Right cardiac atrium (tissue), 5 donors: ENCODE measurements at places on chromosomes 12 and 14. TPM values are rescaled to one million over a fixed set of nuclear protein-coding genes. Genes with fewer than 3 reads are reported as not detected.
A peak's percentile ranks its signal among the peaks of the same experiment; 100 is the strongest.

Gene SLC25A47
- not detected for total RNA-seq

Gene TMTC1
- total RNA-seq, result 44.4 TPM

Gene HVCN1
- 12.6 TPM for total RNA-seq

Gene RPS6KL1
- 17.3 TPM for total RNA-seq

Gene AQP2
- total RNA-seq, result 0.60 TPM

Gene SETD3
- 101 TPM for total RNA-seq

- no peak for DNase-seq
Measured at GRCh38 chr12:122934722-122935121, 31.5 kb downstream of the ABCB9 start.

GRCh38 chr14:90554341-90554740 lies 157.5 kb downstream of the CALM1 start:
- DNase-seq, result peak; percentile 77

DNA sequence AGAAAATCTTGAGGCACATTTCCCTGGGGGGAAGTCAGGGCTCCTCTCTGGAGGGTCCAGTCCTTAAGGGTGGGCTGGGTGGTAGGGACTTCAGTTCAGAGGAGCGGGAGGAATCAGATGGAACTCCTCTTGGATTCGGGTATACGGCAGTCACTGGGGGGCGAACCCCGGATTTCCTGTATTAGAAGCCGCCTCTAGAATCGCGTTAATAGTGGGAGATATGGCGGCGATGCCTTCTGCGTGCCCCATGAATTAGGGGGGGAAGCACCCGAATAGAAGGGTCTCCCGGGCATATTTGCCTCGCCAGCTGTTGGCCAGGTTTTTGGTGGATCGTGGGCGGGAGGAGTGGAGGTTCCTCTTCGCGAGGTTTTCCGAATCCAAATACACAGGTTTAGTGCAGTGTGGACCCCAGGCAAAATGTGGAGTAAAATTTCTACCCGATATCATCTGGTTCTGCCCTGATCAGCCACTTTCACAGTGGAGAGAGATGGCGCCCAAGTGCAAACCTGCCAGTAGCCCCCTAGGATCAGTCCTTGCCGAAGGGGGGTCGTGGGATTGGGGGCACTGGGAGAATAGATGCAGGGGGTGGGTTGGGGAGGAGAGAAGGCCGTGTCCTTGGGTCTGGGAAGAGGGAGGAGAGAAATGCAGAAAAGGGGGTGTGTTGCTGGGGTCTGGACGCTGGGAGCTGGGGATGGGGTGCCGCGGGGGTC lies 628 bp downstream of the MEG3 start:
- no peak for DNase-seq

DNA sequence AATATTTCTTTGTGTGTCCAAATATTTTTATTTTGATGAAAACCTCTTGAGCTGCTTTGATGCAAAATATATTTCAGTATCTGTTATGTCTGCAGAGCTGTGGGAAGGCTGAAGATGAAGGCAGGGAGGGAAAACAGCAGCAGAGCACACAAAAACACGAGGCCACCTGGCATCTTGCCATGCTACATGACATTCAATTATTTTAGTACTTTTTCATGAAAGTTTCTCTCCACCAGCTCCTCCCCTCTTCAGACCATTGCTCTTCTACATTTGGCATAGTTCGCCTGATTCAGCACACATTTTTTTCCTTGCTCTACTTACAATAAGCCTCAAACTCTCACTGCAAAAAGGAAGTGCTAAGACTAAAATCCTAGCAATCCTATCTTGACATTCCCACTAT lies 4.6 kb upstream of the ALX1 start:
- DNase-seq, result no peak

DNA sequence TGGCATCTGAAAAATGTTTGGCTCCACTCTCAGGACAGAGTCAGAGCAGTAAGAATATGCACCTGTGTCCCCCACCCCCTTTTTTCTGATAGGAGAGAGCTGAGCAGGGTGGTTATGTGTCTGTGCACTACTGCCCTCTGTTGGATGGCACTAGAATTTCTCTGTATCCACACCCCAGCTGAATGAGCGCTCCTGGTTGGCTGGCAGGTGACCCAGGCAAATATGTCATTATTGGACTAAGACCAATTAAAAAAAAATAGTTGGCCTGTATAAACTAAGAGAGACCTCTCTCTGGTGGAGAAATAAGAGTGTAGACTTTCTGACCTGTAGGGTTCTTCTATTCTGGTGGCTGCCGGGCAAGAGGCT lies 107.0 kb downstream of the PTCSC3 start:
- no peak for DNase-seq

DNA sequence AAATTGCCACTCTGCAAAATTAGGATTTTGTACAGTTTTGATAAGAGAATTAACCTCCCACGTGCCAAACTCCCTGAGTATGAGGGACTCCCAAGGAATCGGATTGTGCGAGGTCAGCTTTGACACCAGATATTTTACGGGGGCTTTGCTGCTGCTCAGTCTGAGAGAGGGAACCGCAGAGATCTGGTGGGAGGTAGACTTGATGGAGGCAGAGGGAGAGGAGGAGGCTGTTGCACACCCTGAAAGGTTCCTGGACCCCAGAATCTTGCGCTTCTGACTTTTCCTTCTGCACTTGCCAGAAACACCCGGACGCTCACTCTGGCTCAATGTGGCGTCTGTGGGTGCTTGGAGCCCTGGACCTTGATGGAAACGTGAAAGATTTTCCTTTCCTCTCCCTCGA lies 83.9 kb downstream of the PAPOLA start:
- DNase-seq, result no peak

DNA sequence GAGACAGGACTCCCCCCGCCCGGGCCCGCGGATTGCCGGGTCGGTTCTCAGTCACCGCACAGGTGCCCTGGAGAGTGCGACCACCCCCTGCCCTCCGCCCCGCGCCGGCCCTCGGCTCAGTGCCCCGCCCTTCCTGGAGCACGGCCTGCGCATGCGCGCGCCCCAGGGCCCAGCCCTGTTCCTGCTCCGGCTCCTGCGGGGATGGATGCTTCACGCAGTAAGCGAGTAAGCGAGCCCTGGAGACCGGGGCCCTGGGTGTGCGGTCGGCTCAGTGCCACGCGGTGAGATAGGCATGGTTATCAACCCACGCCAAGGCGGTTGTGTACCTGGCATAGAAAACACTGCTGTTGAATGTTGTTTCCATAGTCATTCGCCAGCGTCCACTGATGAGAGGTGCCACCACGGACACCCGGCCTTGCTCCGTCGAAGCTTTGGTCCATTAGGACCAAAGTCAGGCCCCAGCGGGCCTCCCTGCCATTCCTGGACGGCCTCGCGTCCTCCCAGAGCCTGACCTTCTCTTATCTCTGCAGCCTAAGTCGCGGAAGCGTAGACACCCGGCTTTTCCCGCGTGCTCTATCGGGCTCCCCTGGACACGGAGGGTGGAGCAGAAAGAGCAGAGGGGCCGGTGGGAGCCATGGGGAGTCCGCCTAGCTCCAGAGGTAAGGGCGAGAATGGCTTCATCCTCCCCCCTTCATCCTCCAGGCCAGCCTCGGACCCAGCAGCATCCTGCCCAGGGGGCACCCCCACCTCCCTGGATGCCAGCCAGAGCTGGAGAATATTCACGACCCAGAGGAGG lies 90.6 kb downstream of the PAPOLA start:
- DNase-seq, result peak; percentile 49

- DNase-seq, result no peak
Measured at GRCh38 chr14:23447361-23448350, 12.2 kb upstream of the MYH7 start.
